ENCODE measurements at places on chromosomes 4 and X.
A peak's percentile ranks its signal among the peaks of the same experiment; 100 is the strongest.

GRCh38 chr4:70714079-70714887 is 7.5 kb upstream of the RUFY3 start:
- DNase-seq = no peak

GRCh38 chr4:47442980-47443379 is 20.5 kb downstream of the COMMD8 start:
- no peak for DNase-seq

GRCh38 chr4:37555322-37555721 is 130.9 kb downstream of the RELL1 start:
- no peak for DNase-seq

DNA sequence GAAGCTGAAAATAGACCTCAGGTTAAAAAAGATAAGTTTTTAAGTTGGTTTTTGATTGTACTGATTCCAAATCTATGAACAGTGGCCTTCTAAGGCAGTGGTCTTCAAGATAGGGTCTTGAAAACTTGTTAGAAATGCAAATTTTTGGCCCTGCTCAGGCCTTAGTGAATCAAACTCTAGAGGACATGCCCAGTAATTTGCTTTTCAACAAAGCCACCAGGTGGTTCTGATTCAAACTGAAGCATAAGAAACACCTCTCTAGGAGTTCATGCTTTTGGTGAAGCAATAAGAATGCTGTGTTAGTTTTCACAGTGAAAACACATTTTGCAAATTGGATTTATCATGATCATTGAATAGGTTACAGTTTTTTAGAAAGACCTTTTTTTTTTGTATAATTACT is 1849.4 kb upstream of the AGA start:
- DNase-seq = no peak

GRCh38 chrX:31580227-31580626 is 508.4 kb upstream of the FTHL17 start:
- DNase-seq = peak; percentile 9

DNA sequence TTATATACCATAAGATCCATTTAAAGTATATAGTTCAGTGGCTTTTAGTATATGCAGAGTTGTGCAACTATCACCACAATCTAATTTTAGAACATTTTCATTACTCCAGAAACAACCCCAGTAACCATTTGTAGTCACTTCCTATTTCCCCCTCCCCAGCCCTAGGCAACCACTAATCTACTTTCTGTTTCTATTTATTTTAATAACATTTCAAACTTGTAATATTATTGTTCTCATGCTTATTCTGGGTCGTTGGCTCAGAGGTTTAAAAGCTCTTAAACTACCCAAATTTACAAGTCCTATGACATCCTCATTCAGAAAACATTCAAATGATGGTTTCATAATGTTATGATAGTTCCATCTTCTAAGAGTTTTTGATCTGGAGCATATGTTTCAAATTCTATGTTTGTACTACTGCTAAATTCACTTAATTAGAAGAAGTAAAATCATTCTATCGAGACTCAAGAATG is 18.4 kb downstream of the XIAP start:
- DNase-seq = no peak

- DNase-seq = no peak
Observed at GRCh38 chr4:10684631-10685030, at the start of gene CLNK. Gene CLNK, minus strand, starts transcription at chr4:10684768. Its CDS starts 16,899 bp downstream, at chr4:10667869.

DNA sequence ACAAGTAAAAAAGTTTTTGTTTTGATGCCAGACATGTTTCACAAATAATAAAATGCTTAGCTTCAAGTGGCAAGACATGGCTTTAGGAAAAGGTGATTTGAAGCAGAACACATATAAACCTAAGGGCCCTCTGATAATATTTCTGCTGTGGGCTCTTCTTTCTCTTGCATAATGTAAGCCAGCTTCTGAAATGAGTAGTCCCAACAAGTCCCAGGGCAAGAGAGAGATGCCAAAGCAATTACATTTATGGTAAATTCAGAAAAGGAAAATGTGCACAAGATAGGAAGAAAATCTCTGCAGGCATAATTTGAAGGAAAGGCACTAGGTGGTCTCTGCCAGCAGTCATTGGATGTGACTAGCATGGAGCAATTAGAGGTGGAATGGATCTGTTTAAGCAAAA is 170.8 kb upstream of the GALNT7 start:
- DNase-seq = no peak

DNA sequence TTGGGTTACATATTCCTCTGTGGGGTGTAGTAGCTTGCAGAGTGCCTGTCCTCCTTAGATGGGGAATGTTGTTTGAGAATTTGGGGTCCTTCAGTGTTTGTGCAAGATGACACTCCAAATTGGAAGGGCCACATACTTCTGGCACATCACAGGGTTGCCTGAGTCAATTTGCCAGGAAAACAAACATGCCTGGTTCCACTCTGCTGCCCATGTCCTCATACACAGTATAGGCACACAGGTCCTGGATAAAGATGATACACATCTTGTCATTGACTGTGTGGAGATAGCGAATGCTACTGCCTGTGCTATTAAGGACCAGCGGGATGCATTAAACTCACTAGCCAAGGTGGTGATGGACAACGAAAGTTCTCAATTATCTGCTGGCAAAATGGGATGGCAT is 11.2 kb upstream of the LAP3 start:
- no peak for DNase-seq

- no peak for DNase-seq
Observed at GRCh38 chrX:151088221-151088620, 88.2 kb upstream of the GPR50 start.
